ENCODE measurements at places on chromosomes 5 and 9. TPM values are rescaled to one million over a fixed set of nuclear protein-coding genes. Genes with fewer than 3 reads are reported as not detected.

The IL4 gene
- not detected for total RNA-seq

The OR1J2 gene
- not detected for total RNA-seq

The PDCD1LG2 gene
- 0.32 TPM for total RNA-seq

The DDX4 gene
- not detected for total RNA-seq

The SNCAIP gene
- total RNA-seq: 2.3 TPM

The SPOCK1 gene
- 0.48 TPM for total RNA-seq

The NRARP gene
- total RNA-seq: 20.4 TPM

The RIOK2 gene
- 14.7 TPM for total RNA-seq

The PDE6A gene
- 0.48 TPM for total RNA-seq

The GFI1B gene
- not detected for total RNA-seq

The INSL4 gene
- total RNA-seq: not detected

The WDR5 gene
- total RNA-seq: 26.6 TPM

The LCN1 gene
- not detected for total RNA-seq
